ENCODE measurements at places on chromosomes 5 and 9.

GRCh38 chr5:59685793-59686192 lies 207.7 kb downstream of the PDE4D start:
- DNase-seq: no peak

GRCh38 chr9:137756045-137756744 lies 121.4 kb upstream of the CACNA1B start:
- no peak for DNase-seq

GRCh38 chr5:87788416-87788815 lies 375.7 kb upstream of the CCNH start:
- no peak for DNase-seq

DNA sequence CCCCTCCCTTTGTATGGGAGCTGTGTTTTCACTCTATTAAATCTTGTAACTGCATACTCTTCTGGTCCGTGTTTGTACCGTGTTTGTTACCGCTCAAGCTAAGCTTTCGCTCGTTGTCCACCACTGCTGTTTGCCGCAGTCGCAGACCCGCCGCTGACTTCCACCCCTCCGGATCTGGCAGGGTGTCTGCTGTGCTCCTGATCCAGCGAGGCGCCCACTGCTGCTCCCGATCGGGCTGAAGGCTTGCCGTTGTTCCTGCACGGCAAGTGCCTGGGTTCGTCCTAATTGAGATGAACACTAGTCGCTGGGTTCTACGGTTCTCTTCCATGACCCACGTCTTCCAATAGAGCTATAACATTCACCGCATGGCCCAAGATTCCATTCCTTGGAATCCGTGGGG lies 6.6 kb upstream of the GNE start:
- no peak for DNase-seq

DNA sequence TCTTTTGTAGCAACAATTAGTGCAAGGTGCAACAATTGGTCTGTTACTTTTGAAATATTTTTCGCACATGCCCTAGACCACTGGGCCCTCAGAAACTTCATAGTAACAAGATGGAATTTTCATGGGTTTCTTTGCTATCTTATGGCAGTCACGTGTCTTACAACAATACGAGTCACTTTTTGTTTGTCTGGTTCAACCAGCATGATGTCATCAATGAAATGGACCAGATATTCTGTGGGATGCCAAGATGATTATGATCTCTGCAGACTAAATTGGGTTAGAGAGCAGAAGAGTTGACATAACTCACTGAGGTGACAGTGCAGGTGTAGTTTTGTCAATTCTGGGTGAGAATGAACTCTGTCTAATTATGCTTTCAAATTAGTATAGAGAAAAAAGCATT lies 239.6 kb upstream of the RIOK2 start:
- no peak for DNase-seq

- no peak for DNase-seq
These were observed 101.3 kb downstream of the WDR41 start for GRCh38 chr5:77390795-77391194.

GRCh38 chr9:99986642-99987041 lies 80.2 kb downstream of the STX17 start:
- DNase-seq: no peak

GRCh38 chr5:32916648-32917047 lies 205.5 kb downstream of the NPR3 start:
- no peak for DNase-seq

DNA sequence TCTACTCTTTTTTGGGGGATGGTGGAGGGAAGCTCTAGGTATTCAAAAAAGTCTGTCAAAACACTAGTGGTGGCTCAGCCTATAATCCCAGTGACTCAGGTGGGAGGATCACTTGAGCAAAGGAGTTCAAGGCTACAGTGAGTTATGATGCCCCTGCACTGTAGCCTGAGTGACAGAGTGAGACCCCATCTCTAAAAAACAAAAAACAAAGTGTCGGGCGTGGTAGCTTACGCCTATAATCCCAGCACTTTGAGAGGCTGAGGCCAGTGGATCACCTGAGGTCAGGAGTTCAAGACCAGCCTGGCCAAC lies 15.8 kb upstream of the SLC35D2 start:
- DNase-seq: no peak

DNA sequence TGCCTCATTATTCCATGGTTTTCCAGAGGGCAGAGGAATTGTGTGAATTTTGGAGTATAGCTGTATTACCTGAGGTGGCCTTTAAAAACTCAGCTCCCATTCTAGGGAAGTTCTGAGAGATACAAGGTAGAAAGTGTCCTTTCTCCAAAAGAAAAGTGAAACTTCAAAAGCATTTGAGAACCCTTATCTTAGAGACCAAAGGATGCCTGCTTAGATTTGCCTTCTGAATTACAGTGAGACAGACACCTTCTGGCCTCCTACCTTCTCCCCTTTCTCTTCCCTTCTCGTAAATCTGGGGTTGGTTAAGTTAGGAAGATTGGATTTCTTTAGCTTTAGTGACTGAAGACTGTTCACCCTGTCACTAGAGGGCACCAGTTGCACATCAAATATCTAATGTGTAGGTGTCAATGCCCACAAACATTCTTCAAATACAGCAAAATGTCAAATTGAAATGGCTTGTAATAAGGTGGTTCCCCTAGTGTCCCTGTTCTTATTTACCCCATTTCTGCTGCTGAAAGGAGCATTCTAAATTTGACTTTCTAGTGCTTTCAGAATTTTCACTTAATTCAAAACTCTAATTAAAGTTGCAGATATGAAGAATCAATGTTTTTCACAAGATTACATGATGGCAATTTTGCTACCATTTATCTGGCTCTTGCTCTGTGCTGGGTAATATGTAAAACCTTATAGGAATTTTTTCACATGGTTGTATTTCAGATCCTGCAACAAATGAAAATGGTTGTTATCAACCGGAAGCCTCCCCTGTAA lies 46.7 kb downstream of the PRRC1 start:
- no peak for DNase-seq
